ENCODE measurements at places on chromosomes 6 and 20.
A peak's percentile ranks its signal among the peaks of the same experiment; 100 is the strongest.

DNA sequence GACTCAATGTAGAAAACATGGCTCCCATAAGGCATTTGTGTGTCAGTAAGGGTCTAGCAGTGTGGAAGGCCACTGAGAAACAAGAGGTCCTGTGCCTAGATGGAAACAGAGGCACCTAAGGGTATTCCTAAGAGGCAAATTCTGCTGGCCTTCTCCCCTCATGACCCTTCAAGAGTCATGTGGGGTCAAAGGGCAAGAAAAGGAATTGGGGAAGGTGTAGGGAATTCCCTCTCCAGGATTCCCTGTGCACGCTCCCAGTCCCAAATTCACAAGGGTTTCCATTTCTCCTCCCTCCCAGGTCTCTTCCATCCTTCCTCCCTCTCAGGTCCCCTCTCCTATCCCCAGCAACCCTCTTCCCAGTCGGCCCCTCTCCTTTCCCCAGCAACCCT is 568 bp downstream of the AGPAT1 start:
- no peak for DNase-seq

DNA sequence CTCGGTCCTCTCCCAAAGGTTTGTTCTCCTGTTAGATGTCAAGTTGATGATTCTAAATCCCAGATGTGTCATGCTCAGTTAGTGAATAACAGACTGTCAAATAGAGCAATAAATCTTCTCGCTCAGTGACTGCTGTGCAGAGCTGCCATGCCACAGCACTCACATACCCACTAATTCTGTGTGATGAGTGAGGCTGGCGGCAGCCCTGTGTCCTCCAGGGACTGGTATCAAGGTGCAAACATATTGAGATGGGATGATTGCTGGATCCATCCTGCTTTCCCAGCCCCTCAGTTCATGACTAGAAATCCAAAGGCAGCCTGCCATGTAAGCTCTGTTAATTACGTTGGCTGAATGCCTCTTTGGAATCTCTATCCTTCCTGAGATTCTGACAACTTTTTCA is 103.9 kb downstream of the OLIG3 start:
- DNase-seq, result peak; percentile 44

- peak; percentile 21 for DNase-seq
Measured at GRCh38 chr6:125753218-125753936, 3.9 kb downstream of the HEY2 start.

DNA sequence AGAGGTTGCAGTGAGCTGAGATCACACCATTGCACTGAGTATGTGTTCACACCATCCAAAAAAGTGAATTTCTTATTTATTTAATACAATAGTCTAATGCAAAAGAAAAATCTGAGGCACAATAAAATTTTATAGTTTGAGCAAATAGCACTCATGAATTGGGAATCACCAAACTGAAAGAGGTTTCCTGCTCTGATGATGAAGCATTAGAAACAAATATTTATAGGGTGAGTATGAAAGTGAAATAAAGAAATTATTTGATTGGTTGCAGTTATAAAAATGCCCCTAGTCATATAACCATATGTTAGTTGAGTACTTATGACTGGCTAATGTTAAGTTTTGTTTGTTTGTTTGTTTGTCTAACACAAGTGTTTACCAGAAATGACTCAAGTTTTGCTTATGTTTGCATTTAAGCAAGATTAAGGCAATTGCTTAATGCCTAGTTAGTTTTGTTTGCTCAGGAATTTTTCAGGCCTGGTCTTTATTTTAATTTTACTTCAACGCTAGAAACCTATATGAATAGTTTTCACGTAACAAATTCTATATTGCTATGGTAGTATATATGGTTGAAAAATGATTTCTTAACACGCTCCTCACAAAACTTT is 151.5 kb upstream of the FAM83B start:
- DNase-seq, result no peak

GRCh38 chr6:10877012-10877411 is 4.8 kb downstream of the GCM2 start:
- no peak for DNase-seq
